Adipocyte (in vitro differentiated cells): ENCODE measurements at places on chromosomes 5 and 9.

DNA sequence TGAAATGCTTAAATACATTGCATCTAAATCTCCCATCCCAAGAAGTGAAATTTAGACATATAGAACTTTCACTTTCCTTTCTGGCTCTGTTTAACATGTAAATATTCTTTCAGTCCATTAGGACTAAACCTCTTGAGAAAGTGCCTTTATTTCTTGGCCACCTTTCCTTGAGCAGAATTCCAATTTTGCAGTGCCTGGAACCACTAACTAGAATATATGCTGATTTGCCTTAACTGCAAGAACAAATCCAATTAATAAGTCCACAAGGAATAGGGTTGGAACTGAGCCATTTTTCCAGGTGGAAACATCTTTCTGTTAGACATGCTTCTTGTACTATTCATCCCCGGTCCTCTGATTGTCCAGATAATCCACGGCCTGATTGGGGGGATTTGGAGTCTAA, 478.0 kb downstream of the ENC1 start:
- no peak for DNase-seq

DNA sequence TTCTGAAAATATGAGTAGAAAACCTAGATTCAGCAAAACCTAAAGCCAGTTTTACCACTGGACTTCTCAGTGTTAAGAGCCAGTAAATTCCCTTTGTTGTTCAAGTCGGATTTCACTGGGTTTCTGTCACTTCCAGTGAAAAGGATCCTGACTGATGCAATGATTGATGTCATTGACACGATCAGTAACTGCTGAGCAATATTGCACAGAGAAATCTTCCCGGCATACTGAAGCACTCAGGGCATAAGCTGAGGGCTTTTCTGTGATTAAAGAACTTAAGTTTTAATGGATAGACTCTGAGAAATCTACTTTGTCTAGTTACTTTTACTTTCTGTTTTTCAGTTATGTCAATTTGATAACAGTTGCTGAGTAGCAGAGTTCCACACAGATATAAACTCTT, 61.9 kb downstream of the DENND1A start:
- DNase-seq, result peak; percentile 19

GRCh38 chr9:120985819-120986222, 59.2 kb upstream of the TRAF1 start:
- DNase-seq, result peak; percentile 81

- no peak for DNase-seq
Observed at GRCh38 chr9:97293207-97293721, 14.2 kb upstream of the CCDC180 start.

GRCh38 chr5:94731471-94731870, 113.0 kb downstream of the SLF1 start:
- no peak for DNase-seq

DNA sequence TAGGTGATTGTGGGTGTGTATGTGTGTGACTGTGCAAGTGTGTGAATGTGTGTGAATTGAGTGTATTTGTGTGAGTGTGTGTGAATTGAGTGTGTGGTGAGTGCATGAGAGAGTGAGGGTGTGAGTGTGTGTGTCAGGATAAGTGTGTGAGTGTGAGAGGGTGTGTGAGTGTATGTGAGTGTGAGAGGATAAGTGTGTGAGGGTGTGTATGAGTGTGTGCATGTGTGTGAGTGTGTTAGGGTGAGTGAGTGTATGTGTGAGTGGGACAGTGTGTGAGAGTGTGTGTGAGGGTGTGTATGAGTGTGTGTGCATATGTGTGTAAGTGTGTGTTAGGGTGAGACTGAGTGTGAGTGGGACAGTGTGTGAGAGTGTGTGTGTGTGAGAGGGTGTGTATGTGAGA, 21.7 kb downstream of the GPRIN1 start:
- no peak for DNase-seq

GRCh38 chr9:116115761-116116353, 37.7 kb upstream of the PAPPA start:
- DNase-seq, result peak; percentile 73

GRCh38 chr9:6538666-6539071, 106.9 kb downstream of the GLDC start:
- no peak for DNase-seq

- DNase-seq, result no peak
Observed at GRCh38 chr5:36756848-36757247, 119.7 kb upstream of the NIPBL start.

- DNase-seq, result peak; percentile 71
Observed at GRCh38 chr5:171419688-171420430, 412 bp downstream of the FGF18 start.

DNA sequence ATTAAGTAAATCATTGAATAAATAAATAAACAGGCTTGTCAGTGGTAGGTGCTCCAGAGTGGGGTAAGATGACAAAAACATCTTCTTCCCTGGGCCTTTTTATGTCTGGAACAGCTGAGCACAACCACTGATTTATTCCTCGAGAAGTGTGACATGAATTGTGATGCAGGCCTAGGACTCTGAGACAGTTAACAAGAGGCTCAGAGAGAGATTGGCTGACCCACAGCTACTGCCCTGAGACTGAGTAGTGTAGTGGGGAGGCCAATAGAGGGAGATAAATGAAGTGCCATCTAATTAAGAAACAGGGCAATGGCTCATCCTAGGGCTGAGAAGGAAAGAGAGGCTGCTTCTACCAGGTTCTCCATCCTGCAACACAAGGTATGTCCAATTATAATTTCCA, 369.3 kb upstream of the TRPC7 start:
- DNase-seq, result no peak

DNA sequence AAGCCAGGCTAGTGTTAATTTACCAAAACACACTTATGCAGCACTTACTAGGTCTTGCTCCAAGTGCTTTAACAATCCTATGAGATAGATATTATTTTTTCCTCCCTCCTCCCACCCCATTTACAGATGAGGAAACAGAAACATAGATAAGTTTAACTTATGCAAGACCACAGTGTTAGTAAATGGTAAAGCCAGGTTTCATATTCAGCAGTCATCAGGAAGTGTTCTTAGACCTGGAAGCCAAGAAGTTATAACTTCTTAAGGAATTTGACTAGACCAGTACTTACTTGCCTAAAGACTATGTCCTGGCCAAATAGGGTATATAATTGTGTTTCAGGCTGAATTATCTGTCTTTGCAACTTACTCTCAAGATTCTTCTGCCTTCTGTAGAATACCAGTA, 15.9 kb downstream of the ABHD17B start:
- DNase-seq, result no peak

GRCh38 chr9:93662952-93663572, 86.7 kb downstream of the PHF2 start:
- no peak for DNase-seq

- DNase-seq, result no peak
Observed at GRCh38 chr5:56825222-56825824, 10.0 kb downstream of the MAP3K1 start.

- DNase-seq, result peak; percentile 90
Observed at GRCh38 chr5:157476702-157477408, 16.8 kb downstream of the NIPAL4 start.

- no peak for DNase-seq
Observed at GRCh38 chr5:76528547-76529331, 94.5 kb downstream of the F2RL2 start.

GRCh38 chr5:178312880-178313282, 80.3 kb upstream of the PHYKPL start:
- no peak for DNase-seq

DNA sequence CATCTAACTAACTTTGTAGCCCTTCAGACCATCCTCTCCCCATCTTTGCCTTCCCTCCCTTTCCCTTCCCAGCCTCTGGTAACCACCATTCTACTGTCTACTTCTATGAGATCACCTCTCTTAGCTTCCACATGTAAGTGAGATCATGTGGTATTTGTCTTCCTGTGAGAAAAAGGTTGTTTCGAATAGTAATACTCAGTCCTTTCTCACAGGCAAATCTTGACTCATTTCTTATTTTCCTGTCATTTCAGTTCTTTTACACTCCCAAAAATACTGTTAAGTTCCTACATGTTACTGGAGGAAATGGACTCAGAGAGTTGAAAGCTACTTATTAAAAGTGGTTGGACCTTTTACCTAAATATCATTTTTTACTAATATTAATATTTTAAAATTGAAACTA, 82.1 kb downstream of the SLF1 start:
- no peak for DNase-seq
